ENCODE measurements at places on chromosomes 13 and 19.
A peak's percentile ranks its signal among the peaks of the same experiment; 100 is the strongest.

GRCh38 chr13:35887115-35887666 lies 244.0 kb downstream of the DCLK1 start:
- peaks cover 1% of the 10 kb centered on the region for H3K36me3 ChIP-seq
- H3K27me3 ChIP-seq, result peaks cover 10% of the 10 kb centered on the region
- peaks cover 50% of the 10 kb centered on the region for H3K4me1 ChIP-seq
- H3K27ac ChIP-seq, result no peak overlapping the region

GRCh38 chr19:52993342-52994178 lies 20.2 kb upstream of the ERVV-1 start:
- peak; percentile 93 for DNase-seq
- H3K36me3 ChIP-seq, result peaks cover 9% of the 10 kb centered on the region
- H3K27me3 ChIP-seq, result no peaks in the 10 kb centered on the region
- peak overlapping the region; percentile 92 for H3K4me3 ChIP-seq

DNA sequence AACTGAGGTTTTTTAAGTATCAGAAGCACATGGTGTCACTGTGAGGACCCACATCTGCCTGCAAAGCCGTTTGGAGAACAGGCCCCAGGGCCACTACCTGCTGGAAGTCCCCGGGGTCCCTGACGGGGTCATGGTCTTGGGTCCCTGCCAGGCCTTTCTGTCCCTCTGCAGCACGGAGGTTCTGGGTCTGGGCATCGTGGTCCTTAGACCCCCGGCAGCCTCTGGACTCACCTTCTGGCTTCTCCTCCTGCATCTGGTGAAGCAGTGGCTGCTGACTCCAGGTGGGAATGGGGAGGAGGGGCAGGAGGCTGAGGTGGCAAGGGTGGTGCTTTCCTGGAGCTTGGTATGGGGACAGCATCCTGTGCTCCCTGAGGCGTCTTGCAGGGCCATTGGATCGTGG lies 198.6 kb downstream of the TEX29 start:
- H3K27me3 ChIP-seq, result peaks cover 30% of the 10 kb centered on the region
- H3K27ac ChIP-seq, result no peak overlapping the region
- no peaks in the 10 kb centered on the region for H3K36me3 ChIP-seq
- no peaks in the 10 kb centered on the region for H3K4me1 ChIP-seq
- DNase-seq, result peak; percentile 64
- H3K4me3 ChIP-seq, result no peak overlapping the region

GRCh38 chr13:66501181-66501580 lies 729.0 kb downstream of the PCDH9 start:
- H3K27ac ChIP-seq, result no peak overlapping the region
- H3K27me3 ChIP-seq, result no peaks in the 10 kb centered on the region
- no peaks in the 10 kb centered on the region for H3K36me3 ChIP-seq
- DNase-seq, result no peak
- no peaks in the 10 kb centered on the region for H3K4me1 ChIP-seq
- no peak overlapping the region for H3K4me3 ChIP-seq

- H3K27me3 ChIP-seq, result no peaks in the 10 kb centered on the region
- peaks cover 10% of the 10 kb centered on the region for H3K36me3 ChIP-seq
- H3K27ac ChIP-seq, result peak overlapping the region; percentile 100
- H3K4me1 ChIP-seq, result peaks cover 2% of the 10 kb centered on the region
- H3K4me3 ChIP-seq, result peak overlapping the region; percentile 99
Observed at GRCh38 chr19:58560007-58560887, 1.8 kb upstream of the UBE2M start.

DNA sequence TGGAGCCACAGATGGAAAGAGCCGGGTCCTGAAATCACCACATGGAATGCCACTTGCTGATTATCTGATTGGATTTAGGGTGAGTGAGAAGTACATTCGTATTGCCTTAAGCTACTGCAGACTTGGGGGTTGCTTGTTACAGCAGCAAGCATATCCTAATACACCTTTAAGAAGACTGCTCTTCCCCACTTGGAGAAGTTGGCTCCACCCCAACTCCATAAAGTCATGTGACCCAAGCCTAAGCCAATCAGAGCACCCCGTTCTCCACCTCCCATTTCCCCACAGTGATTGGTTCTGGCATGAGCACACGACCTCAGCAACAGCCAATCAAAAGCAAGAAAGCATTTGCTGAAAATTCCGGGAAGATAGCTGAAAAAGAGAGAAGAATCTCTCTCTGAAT lies 23.1 kb downstream of the CACNA1A start:
- H3K4me1 ChIP-seq, result no peaks in the 10 kb centered on the region
- no peak for DNase-seq
- no peak overlapping the region for H3K4me3 ChIP-seq
- H3K27ac ChIP-seq, result no peak overlapping the region
- no peaks in the 10 kb centered on the region for H3K36me3 ChIP-seq
- H3K27me3 ChIP-seq, result peaks cover 8% of the 10 kb centered on the region

- H3K27ac ChIP-seq, result no peak overlapping the region
- H3K27me3 ChIP-seq, result peaks cover 44% of the 10 kb centered on the region
- peaks cover 18% of the 10 kb centered on the region for H3K4me1 ChIP-seq
- H3K4me3 ChIP-seq, result peak overlapping the region; percentile 74
- DNase-seq, result no peak
Observed at GRCh38 chr19:38228005-38228377, 4.0 kb upstream of the DPF1 start.

DNA sequence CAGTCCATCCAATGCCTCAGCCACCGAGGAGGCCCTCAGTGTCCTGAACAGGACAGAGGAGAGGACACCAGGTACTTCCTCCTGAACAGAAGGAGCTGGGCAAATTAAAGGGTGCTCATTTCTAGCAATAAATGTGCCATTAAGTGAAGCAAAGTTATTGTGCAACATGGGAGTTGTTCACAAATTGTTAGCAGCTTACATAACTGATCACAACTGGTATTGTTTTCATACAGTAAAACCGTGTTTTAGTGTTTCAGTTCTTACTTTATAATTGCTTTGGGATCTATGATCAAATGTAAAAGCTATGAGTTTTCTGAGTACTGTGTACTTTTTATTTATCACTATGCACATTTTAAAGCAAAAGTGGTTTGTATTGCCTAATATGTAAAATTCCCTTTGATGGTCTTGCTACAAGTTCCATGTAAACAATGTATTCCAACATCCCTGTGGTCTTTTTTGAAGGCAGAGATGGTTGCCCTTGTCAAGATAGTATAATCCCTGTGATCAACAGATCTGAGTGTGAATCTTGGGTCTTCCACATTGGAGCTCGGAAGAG lies 263.1 kb downstream of the FGF14 start:
- no peak overlapping the region for H3K27ac ChIP-seq
- no peak for DNase-seq
- no peaks in the 10 kb centered on the region for H3K36me3 ChIP-seq
- H3K27me3 ChIP-seq, result peaks cover 3% of the 10 kb centered on the region
- H3K4me1 ChIP-seq, result no peaks in the 10 kb centered on the region

DNA sequence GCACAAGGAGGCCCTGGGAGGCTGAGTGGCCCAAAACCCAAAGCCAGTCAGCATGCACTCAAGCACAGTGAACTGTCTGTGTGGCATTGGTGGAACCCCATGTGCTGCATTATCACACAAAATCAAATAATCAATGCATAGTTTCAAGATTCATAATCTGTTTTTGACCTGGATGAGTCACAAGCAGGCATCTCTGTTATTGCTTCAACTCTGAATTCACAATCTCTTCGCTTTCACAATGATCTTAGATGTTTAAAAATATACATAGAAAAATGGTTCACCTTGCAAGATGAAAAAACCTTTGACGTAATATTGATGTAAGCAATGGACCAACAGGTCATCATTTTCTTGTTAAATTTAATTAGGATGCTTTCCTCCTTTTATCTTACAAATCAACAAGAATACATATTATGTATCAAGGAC lies 455.4 kb downstream of the IRS2 start:
- peaks cover 9% of the 10 kb centered on the region for H3K4me1 ChIP-seq
- no peaks in the 10 kb centered on the region for H3K36me3 ChIP-seq
- H3K27ac ChIP-seq, result no peak overlapping the region
- DNase-seq, result no peak
- H3K4me3 ChIP-seq, result no peak overlapping the region

- no peak for DNase-seq
- H3K4me3 ChIP-seq, result peak overlapping the region; percentile 96
- H3K36me3 ChIP-seq, result peaks cover 12% of the 10 kb centered on the region
- H3K27ac ChIP-seq, result peak overlapping the region; percentile 62
Observed at GRCh38 chr19:19517235-19517619, 1.2 kb downstream of the NDUFA13 start.

- H3K27ac ChIP-seq, result no peak overlapping the region
- H3K4me1 ChIP-seq, result peaks cover 18% of the 10 kb centered on the region
- peaks cover 16% of the 10 kb centered on the region for H3K36me3 ChIP-seq
- no peak overlapping the region for H3K4me3 ChIP-seq
- DNase-seq, result no peak
Observed at GRCh38 chr19:15265850-15266248, 33.6 kb upstream of the EPHX3 start.
